Hippocampal formation (tissue), 2 donors: ENCODE measurements at places on chromosomes 5 and 9.
A peak's percentile ranks its signal among the peaks of the same experiment; 100 is the strongest.

- DNase-seq: no peak
Observed at GRCh38 chr5:36359267-36359666, 57.6 kb upstream of the RANBP3L start.

DNA sequence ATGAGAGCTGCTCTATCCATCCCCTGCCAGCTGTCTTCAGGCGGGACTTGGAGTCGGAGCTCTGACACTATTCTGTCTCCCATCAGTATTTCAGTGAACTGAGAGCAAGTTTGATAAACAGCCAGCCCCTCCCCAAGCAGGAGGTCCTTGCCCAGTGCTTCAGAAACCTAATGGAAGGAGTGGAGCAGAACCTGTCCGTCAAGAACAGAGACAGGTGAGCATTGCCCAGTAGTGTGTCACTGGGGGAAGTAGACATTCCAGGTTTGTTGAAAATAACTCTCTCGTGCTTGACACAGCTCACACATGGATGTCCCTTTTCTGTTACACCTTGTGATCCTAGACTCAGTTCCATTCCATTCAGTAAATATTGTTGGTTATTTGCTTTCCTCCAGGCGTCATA, 13.2 kb upstream of the TLX3 start:
- no peak for DNase-seq

DNA sequence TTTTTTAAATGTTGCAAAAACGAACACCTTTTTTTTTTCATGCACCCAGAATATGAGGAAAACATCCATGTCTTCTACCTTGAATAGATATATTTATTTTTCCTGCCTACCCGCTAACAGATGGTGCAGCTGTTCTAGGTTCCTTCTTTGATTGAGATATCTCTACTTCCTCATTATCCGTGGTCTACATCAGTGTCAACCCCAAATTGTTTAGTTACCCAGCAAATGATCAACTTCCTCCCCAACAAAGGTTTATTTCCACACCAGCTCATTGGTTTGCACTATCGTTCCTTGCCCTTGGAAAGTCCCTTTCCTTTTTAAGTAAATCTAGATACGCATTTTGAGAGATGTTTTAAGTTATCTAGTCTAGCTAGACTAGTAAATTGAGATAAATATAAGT, 166.4 kb downstream of the PRR16 start:
- no peak for DNase-seq

GRCh38 chr5:43190755-43191603, 1.0 kb upstream of the NIM1K start:
- no peak for DNase-seq

GRCh38 chr5:67921004-67921601, 294.5 kb upstream of the PIK3R1 start:
- no peak for DNase-seq

- DNase-seq: no peak
Observed at GRCh38 chr9:124625087-124625486, 117.9 kb upstream of the NR5A1 start.

GRCh38 chr5:172171118-172171517, 16.9 kb downstream of the STK10 start:
- DNase-seq: no peak

DNA sequence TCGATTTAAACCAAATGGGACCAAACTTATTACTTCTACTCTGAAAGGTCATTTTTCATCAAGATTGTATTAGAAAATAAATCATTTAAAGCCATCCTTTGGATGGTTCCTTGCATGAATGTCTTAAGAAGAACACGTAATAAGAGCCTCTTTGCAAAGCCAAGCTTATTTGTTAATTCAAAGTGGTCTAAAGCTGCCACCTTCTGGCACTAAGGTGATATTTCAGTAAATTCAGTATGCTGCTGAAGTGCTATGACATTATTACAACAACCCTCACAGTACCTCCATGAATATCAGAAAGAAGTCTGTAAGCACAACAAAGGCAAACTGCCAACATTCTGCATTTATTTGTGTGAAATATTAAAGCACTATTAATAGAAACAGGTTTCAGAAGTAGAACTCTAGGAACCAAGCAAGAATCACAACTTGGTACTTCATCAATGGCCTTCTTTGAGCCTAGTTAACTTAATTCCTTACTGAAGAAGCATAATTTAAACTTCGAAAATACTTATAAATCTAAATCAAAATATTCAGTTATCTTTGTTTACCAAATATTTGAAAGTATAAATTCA, 53.1 kb upstream of the TYRP1 start:
- no peak for DNase-seq

- DNase-seq: no peak
Observed at GRCh38 chr9:24502206-24502937, 43.3 kb downstream of the IZUMO3 start.

- DNase-seq: no peak
Observed at GRCh38 chr9:18820566-18821095, 212.4 kb downstream of the SAXO1 start.

DNA sequence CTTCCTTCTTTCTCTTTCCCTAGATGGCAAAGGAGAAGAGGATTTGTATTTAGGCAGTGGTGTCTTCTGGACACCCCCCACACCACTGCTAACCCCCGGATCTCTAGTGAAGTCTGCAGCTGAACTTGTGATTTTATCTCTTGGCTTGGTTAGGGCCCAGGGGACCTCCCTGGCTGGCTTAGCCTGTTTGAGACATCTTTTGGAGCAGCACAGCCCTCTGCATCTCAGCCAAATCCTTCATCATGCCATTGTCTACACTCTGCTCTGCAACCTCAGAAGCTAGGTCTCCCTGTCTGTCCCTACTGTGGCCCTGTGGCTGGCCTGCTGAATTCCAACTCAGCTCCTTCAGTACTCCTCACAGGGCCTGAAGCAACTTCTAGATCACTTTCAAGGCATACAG, 81.7 kb downstream of the MUSK start:
- DNase-seq: no peak

DNA sequence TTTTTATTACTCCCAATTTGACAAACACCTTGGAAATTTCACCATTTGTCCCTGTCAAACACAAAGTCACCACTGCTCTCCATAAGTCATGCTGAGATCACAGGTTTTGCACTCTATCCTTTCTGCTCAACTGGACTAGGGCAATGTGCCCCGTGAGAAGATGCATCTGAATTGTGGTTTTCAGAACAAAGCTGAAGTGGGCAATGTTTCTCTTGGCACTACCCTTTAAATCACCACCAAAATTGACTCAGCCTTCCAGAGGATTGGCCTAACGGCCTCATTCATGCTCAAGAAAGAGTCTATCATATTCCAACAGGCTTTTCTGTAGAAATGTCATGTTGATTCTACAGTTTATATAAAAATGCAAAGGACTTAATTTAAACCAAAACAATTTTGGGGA, 81.0 kb upstream of the TRIO start:
- DNase-seq: no peak

- no peak for DNase-seq
Observed at GRCh38 chr5:86971034-86971571, 296.6 kb upstream of the RASA1 start.

- DNase-seq: no peak
Observed at GRCh38 chr5:136143763-136144162, 11.1 kb downstream of the SMAD5 start.

GRCh38 chr5:139186752-139187326, 11.3 kb downstream of the SIL1 start:
- no peak for DNase-seq

GRCh38 chr5:65100911-65101631, 332.3 kb downstream of the CWC27 start:
- no peak for DNase-seq

DNA sequence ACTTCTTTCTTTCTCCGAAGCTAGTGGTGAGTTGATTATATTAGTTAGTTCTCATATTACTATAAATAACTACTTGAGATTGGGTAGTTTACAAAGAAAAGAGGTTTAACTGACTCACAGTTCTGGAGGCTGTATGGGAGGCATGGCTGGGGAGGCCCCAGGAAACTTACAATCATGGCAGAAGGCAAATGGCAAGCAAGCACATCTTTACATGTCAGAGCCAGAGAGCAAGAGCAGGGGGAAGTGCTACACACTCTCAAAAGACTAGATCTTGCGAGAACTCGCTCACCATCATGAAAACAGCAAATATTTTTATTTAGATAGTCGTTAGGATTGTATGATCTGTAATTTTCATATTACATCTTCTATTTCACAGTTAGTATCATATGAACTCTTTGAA, 711.2 kb downstream of the PTPRD start:
- no peak for DNase-seq

GRCh38 chr9:88383176-88383575, 5.1 kb upstream of the SPIN1 start:
- DNase-seq: no peak

GRCh38 chr5:115430374-115430773, 114.2 kb downstream of the FEM1C start:
- DNase-seq: no peak

- DNase-seq: no peak
Observed at GRCh38 chr5:160727296-160727997, 124.6 kb downstream of the ATP10B start.

GRCh38 chr5:102713682-102714231, 41.3 kb upstream of the PAM start:
- no peak for DNase-seq

GRCh38 chr5:134603059-134603458, 29.6 kb downstream of the SAR1B start:
- no peak for DNase-seq

GRCh38 chr9:129610213-129610472, 10.8 kb downstream of the C9orf50 start:
- DNase-seq: no peak

GRCh38 chr5:17719592-17719991, 85.3 kb downstream of the TAF11L14 start:
- no peak for DNase-seq

DNA sequence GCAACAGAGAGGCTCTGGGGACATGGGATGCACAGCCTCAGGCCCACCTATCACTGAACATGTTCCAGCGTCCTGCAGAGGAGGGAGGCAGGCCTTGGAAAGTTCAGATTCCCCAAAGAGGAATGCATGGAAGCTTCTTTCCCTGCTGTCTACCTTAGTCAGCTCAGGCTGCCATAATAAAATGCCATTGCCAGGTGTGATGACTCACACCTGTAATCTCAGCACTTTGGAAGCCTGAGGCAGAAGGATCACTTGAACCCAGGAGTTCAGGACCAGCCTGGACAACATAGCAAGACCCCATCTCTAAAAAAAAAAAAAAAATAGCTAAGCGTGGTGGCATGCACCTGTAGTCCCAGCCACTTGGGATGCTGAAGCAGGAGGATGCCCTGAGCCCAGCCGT, 24.5 kb upstream of the TOR1B start:
- no peak for DNase-seq

- no peak for DNase-seq
Observed at GRCh38 chr5:16780325-16780724, 155.8 kb downstream of the MYO10 start.

DNA sequence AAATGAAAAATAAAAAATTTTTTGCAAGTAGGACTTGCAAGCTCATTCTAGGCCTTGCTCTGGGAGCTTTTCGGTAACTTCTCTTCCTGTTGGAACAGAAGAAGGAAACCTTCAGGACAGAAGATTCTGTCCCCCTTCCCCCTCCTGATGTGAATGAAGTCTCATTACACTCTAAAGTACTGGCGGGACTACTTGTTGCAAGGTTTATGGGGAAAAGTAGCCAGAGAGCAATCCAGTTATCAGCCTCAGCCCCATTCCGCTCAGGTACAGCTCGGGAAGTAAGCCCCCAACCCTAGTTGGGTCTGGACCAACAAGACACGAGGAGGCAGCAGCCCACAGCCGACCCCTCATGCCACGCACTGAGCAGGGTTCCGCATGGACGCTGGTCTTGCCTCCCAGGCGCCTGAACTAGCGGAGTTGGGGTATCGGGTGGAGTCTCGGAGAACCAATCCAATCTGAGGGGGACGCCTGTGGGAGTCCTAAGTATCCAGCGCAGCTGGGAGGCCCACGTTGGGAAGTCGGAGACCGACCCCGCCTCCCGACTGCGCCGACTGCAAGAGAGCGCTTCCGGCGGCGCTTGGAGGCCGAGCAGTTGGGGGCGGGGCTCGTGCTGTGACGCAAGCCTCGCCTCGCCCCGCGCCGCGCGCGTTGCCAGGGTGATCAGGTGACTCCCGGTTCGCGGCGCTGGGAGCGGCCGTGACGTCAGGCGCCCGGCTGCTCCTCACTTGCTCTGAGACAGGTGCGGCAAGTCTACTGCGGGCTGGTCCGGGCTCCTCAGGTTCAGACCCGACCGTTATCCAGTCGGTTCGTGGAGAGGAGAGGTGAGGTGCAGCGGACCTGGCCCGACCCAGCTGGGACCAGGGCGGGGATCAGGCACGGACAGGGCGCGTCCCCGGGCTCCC, at the start of gene CYSTM1:
Gene CYSTM1 (plus strand): TSS at position 724 of the 902 bp plus-strand sequence. CDS start 19,278 bp downstream, outside the sequence.
- DNase-seq: peak; percentile 84

DNA sequence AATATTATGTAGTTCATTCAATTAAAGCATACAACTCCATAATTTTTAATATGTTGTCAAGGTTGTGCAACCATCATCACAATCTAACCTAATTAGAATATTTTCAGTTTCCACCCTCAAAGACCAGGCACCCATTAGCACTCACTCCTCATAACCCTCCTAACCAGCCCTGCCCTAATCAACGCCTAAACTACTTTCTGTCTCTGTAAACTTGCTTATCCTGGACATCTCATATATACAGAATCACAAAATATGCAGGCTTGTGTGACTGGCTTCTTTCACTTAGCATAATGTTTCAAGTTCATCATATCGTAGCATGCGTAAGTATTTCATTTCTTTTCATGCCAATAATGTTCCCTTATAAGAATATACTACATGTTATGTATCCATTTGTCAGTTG, 134.8 kb upstream of the NFIL3 start:
- no peak for DNase-seq

GRCh38 chr9:26657958-26658357, 234.6 kb downstream of the CAAP1 start:
- DNase-seq: no peak

GRCh38 chr9:121884057-121884541, 209.0 kb downstream of the TTLL11 start:
- peak; percentile 25 for DNase-seq

DNA sequence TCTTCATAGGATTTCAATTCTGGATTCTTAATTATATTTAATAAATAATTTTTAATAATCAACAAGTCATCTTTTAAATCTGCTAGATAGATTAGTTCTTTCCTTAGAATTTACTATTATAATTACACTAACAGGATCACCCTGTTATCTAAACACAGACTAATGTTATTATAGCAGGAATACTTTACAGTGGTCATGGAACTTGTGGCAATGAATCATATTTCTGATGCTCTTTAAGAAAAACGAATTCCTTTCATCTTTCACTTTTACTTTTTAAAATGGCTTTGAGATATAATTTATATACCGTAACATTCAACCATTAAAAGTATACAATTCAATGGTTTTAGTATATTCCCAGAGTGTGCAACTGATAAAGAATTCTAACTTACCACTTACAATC, 29.7 kb upstream of the CDK5RAP2 start:
- no peak for DNase-seq

GRCh38 chr9:14677872-14678271, 15.4 kb downstream of the ZDHHC21 start:
- no peak for DNase-seq

DNA sequence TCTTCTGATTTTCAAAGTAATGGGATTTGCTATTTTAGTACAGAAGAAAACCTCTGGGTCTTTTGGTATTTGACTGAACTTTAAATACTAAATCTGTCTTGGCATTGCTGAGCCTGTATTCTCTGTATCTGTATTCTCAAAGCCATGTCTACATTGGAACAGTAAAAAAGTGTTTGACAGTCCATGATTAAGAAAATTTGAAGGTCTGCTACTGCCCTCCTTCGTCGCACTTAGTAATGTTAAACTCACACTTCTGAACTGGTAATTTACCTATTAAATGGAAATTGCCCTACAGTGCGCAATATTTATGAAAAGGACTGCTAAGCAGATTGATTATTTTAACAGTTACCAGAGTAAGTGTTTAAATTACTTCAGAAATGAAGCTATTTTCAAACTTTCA, 165.7 kb upstream of the SMC2 start:
- DNase-seq: no peak
